Smooth muscle cell of trachea (primary cell): ENCODE measurements at places on chromosomes 12 and 14. TPM values are rescaled to one million over a fixed set of nuclear protein-coding genes. Genes with fewer than 3 reads are reported as not detected.

OASL gene
- 0.15 and 0.33 TPM in 2 replicates for total RNA-seq

CLEC1B gene
- not detected in 2 replicates for total RNA-seq

C1QL4 gene
- total RNA-seq = 0.17 and 0.29 TPM in 2 replicates

TAS2R9 gene
- not detected in 2 replicates for total RNA-seq

LEMD3 gene
- 19.5 and 25.7 TPM in 2 replicates for total RNA-seq

CEBPE gene
- total RNA-seq = not detected in 2 replicates

TMEM179 gene
- not detected in 2 replicates for total RNA-seq

KLRC3 gene
- total RNA-seq = not detected in 2 replicates

SLC24A4 gene
- total RNA-seq = under 0.01 TPM in 2 replicates

SLC17A8 gene
- total RNA-seq = not detected in 2 replicates

CCDC196 gene
- total RNA-seq = not detected in 2 replicates

SAMD15 gene
- total RNA-seq = 1.2 and 3.3 TPM in 2 replicates

CLEC1A gene
- not detected in 2 replicates for total RNA-seq
